Fibroblast of skin of scalp (primary cell): ENCODE measurements at places on chromosomes 4 and X.

DNA sequence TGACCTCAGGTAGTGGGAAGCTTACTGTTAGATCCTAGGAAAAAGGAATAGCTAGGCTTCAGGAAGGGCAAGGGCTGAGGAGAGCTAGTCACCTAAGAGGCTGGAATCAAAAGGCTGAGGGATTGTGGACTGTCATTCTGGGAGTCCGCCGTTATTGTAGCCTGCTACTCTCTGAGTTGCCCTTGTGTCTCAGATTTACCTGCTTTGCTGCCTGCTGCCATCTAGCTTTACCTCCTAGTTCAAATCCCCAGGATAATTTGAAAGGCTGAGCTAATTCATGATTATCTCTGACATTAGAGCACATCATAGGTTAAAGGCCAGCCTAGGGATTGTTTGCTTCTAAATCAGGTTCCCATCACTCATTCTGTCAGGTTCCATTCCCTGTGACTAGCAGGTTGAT is 120.2 kb downstream of the FHIP1A start:
- no peak for DNase-seq

GRCh38 chrX:330726-331150 is 12.1 kb upstream of the GTPBP6 start:
- no peak for DNase-seq

DNA sequence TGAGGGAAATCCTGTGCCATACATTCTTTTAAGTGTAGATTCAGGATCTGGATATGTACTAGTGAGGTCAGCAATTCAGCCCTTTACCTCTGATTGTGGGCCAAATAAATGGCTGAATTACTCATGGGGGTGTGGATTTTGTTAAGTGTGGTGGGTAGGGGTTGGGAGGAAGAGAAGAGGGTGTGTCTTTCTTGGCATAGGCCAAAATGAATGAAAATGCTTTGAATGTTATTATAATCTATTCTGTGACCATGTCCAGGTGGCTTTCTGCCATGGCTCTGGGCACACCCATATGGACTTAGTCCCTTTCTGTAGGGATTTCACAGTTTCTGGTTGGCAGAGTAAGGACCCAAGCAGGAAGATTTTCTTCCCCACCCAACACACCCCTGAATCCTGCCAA is 244.3 kb downstream of the CBR4 start:
- DNase-seq, result peak; percentile 75

GRCh38 chr4:1237981-1238675 is 10.8 kb downstream of the CTBP1 start:
- no peak for DNase-seq

GRCh38 chrX:72306851-72307645 is 1.3 kb upstream of the CITED1 start:
- DNase-seq, result peak; percentile 52

- no peak for DNase-seq
Measured at GRCh38 chr4:25160714-25161592, 704 bp upstream of the SEPSECS start.

DNA sequence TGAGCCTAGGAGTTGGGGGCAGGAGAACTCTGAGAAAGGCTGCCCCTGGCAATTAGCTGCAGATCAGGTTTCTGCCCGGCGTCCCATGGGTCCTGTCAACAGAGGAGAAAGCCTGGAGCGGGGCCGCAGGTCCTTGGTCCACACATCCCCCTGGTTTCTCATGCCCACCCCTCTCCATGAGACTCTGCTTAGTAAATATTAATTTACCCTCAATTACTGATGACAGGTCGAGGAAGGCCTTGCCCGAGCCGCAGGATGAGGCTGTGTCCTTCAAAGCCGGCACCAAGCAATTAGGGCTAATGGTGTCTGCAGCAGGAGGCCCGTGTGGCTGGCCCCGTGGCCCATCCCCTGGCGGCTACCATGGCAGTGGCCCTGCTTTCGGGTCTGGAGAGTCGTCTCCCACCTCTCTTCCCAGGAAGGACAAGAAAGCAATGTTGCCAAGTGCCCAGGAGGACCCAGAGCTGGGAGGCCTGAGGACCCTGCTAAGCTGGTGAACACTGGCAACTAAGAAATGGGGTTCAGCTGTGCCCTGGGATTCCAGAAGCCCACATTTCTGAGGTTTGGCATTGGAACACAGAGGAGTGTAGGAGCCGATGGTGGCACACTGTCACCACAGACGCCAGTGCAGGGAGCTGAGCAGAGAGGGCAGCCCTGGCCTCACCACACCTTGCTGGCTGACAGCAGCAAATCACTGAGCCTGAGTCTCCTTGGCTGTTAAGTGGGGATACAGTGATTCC is 114.6 kb downstream of the CPZ start:
- DNase-seq, result no peak
